Hindlimb muscle (tissue), 1 donor: ENCODE measurements at places on chromosomes 6 and 20.

GRCh38 chr6:108441141-108441540 lies 119.6 kb upstream of the FOXO3 start:
- no peak for DNase-seq

GRCh38 chr6:166008441-166009369 lies 158.9 kb downstream of the TBXT start:
- DNase-seq: no peak

DNA sequence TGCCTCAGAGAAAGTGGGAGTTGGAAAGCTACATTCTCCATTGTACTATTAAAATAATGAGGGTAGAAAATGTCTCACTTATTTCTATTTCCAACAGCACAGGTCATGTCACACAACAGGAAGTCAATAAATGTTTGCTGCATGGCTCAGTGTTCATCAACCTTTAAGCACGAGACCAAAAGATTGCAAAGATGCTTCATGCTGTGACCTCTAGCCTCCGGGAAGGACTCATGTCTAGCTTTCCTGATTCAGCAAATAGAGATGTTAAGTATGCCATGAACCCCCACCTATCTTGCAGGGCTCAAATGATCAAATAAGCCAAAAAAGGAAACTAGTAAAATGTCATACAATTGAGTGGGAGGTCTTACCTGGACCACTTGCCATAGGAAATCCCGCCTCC lies 57.4 kb downstream of the NCOA6 start:
- DNase-seq: no peak

DNA sequence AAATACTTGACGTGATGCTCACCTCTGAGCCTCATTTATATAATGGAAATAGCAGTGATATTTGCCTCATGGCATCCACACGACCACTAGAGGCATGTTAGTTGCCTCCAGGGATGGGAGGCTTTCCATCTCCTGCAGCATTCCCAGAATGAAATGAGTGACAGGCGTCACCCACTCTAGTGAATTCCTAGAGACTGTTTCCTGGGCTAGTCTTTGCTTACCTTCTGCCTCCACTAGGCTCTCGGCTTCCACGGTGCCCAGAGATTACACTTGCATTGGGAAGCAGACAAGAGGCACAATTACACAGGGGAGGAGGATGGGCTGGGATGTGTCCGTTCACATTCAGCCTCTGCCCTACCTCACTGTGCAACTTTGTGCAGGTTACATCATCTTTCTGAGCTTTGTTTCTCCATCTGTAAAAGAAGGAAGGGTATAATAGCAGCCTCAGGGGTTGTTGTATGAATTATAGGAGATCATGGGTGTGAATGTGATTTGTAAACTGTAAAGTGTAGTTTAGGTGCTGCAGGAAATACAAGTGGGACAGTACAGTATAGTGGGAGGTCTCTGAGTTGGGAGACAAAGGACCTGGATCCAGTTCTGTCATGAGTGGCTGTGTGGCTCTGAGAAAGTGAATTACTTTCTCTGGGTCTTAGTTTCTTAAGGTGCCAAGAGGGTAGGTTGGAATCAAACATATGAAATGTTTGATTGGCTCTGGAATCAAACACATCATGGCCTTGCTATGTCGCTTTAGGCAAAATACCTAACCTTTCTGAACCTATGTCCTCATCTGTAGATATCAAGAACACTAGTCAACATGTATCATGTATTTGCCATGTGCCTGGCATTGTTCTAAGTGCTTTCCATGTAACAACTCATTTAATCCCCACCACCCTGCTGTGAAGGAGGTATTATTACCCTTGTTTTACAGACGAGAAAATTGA lies 3.6 kb upstream of the VSTM2L start:
- no peak for DNase-seq

DNA sequence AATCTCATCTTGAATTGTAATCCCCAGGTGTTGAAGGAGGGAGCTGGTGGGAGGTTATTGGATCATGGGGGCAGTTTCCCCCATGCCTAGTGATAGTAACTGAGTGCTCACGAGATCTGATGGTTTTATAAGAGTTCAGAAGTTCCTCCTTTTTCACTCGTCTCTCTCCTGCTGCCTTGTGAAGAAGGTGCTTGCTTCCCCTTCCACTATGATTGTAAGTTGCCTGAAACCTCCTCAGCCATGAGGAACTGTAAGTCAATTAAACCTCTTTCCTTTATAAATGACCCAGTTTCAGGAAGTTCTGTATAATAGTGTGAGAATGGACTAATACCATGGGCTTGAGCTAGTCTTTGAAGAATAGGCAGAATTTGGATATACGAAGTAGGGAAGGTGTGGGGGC lies 113.9 kb downstream of the RIN2 start:
- no peak for DNase-seq

DNA sequence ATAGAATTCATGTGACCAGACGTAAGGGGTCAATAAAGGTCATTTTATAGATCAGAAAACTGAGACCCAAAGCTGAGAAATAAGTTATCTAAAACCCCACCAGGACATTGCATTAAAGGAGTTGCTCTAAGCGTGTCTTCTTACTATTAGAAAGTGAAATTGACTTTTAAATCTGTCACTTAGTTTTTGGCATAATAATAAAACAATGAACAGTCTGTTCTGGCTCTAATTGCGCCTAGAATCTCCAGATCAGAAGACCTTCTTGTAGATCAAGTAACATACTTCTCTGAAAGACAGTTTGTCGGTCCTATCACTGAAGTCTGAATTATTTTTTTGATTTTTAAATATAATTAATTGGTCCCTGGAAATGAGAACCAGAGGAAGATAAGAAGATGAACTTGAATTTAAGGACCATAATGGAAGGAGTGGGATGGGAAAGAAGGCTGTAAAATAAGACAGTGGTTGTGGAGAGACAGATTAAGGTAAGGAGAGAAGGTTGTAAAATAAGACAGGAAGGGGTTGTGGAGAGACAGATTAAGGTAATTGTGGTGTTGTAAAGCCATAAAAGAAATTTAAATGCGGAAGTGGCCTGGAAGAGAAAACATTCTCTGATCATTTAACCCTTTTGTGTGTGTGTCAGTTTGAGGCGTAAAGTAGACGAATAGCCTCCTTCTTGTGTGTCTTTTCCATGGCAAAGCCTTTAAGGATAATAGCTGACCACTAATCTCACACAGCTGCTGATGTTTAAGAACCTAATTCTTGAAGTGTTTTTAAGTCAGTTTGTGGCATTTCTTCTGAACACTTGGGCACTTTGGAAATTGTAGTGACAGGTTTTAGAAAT lies 20.1 kb downstream of the TOP1 start:
- DNase-seq: no peak

DNA sequence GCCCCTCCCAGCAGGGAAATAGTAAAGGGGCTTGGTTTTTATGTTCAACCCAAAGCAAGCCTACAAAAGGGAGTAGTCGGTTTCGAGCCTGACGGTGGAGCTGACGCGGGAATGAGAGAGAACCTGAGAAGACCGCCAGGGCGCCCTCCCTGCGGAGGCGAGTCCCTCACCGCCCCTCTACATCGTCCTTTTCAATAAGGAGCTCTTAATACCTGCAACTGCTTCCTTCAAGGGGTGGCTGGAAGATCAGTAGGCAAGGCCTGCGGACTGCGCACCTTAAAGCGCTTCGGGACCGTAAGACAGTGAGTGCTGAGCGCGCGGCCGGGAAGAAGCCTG lies 709 bp upstream of the ZNF76 start:
- no peak for DNase-seq

DNA sequence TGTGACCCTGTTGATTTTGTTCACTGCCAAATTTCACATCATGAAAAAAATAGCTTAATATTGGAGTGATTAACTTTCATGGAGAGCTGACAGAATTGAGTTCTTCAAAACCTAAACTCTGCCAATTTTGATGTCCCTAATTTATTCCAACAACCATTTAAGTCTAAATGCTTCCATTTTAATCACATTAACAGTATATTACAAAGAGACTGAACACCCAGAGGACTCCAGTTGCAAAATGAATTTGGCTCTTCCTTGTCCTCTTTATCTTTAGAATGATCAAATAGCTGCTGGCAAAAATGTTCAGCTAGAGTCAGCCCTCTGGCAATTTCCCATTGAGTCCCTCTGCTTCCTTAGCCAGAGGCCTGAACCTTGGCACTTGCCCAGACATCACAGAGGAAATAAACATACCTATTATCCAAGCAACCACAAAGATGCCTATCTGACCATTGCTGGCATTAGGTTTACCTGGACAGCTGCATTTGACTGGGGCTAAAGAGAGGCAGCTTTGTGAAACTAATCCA lies 299.0 kb upstream of the STXBP5 start:
- no peak for DNase-seq
